MG63 (cell line): ENCODE measurements at places on chromosomes 2 and 18.

- no peak for DNase-seq
Measured at GRCh38 chr18:67500522-67501205, 15.9 kb downstream of the DSEL start.

DNA sequence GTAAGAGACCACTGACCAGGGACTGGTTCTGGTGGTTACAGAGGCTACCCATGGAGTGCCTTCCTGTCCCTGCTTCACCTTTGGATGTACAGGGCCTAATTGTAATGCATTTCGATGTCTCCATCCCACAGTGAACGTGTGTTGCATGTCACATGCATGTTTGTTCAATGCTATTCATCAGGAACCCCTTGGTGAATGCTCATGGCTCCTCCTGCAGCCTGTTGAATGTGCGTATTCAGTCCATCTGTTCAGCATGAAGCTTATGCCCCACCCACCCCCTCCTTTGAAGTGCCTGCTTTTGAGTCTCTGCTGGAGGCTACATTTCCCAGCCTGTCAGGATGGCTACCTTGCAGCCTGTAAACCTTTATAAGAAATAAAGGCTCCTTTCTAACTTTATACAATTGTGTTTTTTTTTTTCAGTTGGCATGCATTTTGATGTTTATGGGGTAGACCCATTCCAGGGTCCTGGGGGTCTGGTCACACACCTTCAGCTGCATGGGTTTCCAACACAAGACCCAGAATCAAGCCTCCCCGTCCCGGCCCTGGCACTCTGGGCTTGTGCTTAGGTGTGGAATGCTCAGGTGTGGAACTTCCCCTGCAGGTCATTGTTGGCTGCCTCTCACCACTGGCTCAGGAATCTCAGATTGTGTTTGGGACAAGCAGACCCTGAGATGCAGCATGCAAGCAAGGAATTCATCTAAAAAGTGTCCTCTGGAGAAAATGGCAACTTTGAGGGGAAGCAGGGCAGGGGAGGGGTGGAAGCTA, 238.8 kb upstream of the HDAC4 start:
- no peak for DNase-seq

GRCh38 chr2:25936889-25937545, 45.3 kb downstream of the KIF3C start:
- DNase-seq: no peak

- no peak for DNase-seq
Measured at GRCh38 chr2:96826546-96827278, 10.6 kb downstream of the CNNM3 start.

GRCh38 chr2:176483476-176483875, 214.2 kb downstream of the MTX2 start:
- no peak for DNase-seq

DNA sequence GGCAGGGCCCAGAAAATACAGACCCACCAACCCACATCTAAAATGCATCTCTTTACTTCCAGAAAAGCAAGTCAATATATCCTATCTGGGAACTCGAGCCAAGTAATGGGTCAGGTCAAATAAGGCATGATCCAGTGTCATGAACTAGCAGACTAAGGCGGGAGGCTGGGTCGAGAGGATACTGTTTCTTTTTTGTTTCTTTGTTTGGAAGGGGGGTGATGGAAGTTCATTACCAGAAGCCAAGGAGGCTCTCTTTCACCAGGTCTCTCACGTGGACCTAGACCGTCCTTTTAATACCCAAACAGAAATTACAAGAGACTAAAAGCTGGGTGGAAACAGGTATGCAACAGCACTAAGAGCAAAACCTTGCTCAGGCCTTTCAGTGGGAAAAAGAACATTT, 108.3 kb downstream of the HDAC4 start:
- DNase-seq: no peak

DNA sequence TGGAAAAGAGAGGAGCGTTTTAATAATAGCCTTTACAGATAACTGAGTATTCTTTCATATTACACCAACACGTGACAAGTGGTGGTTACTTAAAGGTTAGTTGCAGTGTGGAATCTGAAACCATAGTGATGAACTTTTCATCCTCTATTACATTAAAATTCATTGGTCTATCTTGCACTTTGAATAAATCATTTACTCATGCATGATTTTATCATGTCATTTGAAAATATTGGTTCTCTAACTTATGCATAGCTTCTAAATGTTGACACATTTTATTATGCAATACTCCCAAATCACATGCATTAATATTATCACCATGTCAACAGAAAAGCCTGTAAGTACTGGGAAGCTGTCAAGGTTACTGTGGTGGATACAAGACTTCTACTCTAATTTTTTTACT, 1432.2 kb downstream of the LRP1B start:
- no peak for DNase-seq

DNA sequence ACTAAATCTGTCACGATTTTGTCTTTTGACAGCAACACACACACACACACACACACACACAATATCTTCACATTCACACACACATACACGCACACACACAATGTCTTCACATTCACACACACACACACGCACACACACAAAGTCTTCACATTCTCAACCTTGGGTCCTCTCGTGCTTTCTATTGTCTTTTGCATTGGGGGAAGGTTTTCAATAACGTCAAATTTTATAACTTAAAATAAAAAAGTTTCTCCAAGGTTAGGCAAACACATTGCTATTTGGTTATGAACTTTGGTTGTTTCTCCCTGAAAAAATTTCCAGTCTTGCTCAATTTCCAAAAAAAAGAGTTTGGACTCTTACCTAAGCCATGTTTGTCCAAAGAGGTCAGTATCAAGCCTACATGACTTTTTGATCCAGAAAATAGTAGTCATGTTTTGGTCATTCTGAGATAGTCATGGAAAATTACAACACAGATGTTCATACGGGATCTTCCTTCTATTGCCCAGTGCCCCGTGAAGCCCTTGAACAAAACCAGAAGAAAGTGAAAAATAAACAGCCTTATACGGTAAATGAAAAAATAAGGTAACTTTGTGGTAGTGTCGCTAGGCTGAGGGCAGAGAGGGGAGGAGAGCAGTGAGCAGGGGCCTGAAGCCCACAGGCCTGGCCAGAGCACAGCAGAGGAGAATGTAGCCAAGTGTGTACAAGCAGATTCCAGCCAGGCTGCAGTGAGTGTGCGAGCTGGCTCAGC, 542.8 kb upstream of the ID2 start:
- no peak for DNase-seq

GRCh38 chr2:126494593-126494992, 161.4 kb upstream of the GYPC start:
- DNase-seq: no peak

DNA sequence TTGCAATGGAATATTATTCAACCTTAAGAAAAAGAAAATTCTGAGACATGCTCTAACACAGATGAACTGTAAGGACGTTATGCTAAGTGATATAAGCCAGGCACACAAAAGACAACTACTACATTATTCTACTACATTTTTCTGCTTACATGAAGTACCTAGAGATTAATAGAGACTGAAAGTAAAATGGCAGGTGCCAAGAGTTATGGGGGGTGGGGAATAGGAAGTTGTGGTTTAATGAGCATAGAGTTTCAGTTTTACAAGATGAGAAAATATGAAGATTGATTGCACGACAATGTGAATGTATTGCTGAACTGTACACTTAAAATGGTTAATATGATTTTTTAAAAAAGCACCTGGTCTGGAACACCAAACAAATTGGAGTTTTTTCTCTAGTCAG, 1231.6 kb upstream of the DDX18 start:
- DNase-seq: no peak

- peak; percentile 85 for DNase-seq
Measured at GRCh38 chr18:44229693-44230108, 451.0 kb upstream of the SETBP1 start.

DNA sequence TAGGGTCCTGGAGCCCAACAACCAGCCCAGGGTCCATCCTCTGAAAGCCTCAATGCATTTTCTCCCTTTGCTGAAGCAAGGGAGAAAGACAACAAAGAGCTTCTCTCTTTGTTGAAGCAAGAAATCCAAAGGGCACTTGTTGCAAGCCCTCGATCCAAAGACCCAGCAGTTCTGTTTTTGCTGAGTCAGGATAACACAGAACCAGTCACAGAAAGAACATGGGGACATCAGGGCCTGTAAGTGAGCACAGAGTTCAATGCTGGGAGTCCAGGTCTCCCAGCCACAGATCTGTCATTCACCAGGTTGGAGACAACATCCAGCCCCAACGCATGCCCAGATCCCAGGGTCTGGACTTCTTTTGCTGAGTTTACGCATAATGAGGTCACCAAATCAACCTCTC, 315.8 kb upstream of the KLHL29 start:
- DNase-seq: no peak

DNA sequence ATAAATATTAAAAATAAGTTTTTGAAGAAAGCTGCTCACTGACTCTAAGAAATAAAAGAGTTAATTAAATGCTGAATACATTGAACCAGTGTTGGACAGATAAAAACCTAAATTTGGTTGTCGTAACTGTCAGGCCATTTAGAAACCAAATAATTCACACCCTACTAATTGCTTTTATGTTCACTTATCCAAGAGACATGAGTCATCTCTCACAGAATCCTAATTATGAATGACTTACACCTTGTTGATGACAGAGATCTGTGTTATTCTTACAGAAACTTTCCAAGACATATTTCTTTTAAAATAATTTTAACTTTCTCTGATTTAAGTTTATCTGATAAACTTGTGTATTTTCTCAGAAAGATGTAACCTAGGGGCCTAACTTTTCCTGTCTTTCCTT, 250.7 kb downstream of the IKZF2 start:
- no peak for DNase-seq

DNA sequence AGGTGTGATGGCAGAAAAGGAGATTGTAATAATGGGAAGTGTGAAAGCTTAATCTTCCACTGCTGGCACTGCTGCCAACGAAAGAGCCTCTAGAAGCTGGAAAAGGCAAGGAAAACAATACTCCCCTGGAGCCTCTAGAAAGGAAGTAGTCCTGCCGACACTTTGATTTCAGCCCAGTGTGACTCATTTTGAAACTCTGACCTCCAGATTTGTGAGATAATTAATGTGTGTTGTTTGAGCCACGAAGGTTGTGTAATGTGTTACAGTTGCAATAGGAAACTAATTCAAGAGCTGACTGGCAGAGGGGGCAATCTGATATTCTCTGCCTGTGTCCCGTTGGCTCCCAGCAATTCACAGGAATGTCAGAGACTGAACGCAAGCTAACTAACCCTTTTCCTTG, 219.2 kb upstream of the UBE2E3 start:
- DNase-seq: no peak

GRCh38 chr2:182186132-182186735, 200.6 kb downstream of the PPP1R1C start:
- DNase-seq: no peak

DNA sequence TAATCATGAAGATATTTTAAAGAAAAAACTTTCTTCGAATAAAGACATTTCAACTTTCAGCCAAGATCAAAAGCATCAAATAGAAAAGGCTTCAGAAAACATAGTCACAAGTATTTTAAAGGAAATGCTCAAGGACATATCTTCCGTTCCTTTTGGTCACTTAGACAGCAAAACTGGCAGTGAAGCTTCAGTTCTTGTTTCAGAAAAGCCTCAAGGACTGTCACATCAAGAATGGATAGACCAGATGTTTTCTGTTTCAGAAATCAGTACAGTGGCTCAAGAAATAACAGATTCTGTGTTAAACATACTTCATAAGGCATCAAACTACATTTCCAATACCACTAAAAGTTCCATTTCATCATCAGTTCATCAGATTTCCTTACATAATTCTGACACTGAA, 51.8 kb downstream of the FSIP2 start:
- no peak for DNase-seq

DNA sequence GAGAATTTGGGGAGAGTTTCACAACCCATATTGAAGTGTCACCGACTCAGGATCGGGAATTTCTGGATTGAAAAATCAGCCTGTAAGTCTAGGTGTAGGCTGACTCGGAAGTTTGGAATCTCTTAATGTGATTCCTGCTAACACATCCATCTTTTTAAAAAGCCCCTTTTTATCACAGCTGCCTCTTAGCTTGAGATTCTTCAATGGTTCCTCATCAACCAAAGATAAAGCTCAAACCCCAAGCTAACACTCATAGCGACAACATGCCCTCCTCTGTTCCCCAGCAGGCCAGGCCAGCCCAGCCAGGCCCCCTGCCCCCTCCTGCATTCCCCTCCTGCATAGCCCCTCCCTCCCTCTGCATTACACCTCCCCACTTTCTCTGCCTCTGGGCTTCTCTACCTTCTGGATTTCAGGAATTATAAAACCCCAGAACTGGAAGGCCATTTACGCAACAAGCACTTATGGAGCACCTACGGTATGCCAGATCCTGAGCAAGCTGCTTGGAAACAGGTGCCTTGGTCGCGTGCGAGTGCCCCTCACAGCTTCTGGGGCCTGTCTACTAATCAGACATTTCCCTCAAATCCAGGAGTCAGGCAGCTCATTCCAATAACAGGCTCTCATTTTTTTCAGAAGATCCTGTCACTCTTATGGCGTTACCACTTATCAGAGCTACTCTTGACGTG, 63.4 kb downstream of the EMX1 start:
- DNase-seq: no peak

DNA sequence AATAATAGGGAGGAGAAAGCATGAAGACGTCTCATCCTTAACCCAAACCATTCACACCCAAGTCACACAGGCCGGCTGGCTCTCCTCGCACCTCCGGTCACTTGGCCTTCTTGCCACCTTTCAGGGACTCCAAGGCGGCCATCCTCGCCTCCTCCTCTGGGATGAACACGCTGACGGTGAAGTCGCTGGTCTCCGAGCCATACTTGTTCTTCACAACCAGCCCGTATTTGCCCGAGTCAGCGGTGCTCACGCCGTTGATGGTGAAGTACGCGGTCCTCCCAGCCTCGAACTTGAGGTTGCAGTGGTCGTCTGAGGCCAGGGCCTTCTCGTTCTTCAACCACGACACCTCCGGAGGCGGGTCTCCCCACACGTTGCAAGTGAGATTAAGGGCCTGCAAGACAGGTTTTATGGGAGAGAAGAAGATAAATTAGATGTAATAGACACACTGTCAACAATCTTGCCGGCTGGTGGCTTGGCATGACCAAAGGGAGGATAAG, 54.3 kb upstream of the LPIN2 start:
- DNase-seq: no peak

- no peak for DNase-seq
Measured at GRCh38 chr2:240238786-240239185, 98.3 kb upstream of the OTOS start.

DNA sequence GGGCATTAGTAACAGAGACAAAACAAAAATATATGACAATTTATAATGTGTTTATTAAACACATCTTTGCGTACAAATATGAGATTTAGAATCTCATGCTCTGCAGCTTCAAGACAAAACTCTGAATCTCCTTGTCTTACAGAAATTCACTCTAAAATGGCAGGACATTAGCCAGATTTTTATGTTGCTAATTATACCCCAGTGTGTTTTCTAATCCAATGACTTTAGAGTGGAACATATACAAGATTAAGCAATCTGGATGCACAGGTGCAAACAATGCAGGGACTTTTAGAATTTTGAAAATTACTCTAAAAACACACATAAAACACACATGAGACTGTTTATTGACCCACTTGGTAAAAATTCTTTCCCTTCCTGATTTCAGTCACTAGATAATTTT, 85.9 kb downstream of the CALCRL start:
- no peak for DNase-seq

GRCh38 chr2:141887363-141887762, 243.5 kb downstream of the LRP1B start:
- no peak for DNase-seq

- no peak for DNase-seq
Measured at GRCh38 chr2:64848363-64848762, 140.8 kb upstream of the SLC1A4 start.

GRCh38 chr2:106139238-106139935, 54.7 kb downstream of the UXS1 start:
- DNase-seq: no peak

- DNase-seq: no peak
Measured at GRCh38 chr2:152367547-152368390, 32.8 kb downstream of the FMNL2 start.

GRCh38 chr2:24559473-24560113, 68.5 kb downstream of the NCOA1 start:
- DNase-seq: no peak
